ENCODE measurements at places on chromosomes 3 and 15.
A peak's percentile ranks its signal among the peaks of the same experiment; 100 is the strongest.

GRCh38 chr3:145752576-145752975 is 408.4 kb downstream of the PLOD2 start:
- DNase-seq = no peak

GRCh38 chr3:109339197-109339596 is 1.9 kb upstream of the DPPA4 start:
- DNase-seq = no peak

DNA sequence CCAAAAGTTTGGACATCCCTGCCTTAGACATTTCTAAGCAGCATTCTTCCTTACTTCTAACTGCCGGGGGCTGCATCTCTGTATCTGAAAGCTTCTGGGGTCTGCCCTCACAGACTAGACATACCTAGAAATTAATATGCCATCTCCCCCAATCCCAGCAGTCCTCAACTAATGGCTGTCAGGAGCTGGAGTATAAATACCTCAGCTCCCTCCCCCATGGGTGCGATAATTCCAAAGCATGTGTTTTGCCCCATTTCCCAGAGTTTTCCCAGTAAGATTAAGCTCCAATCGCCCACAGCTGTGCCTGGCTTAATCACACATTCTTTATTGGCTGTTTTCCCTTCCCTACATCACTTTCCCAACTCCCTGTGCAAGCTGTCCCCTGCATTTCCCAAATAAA is 13.8 kb upstream of the VPS8 start:
- no peak for DNase-seq

- no peak for DNase-seq
These were observed at the start of gene SLC25A38 for GRCh38 chr3:39383045-39383880. Gene SLC25A38 (plus strand): TSS chr3:39383370. CDS start chr3:39383725, 355 bp downstream.

- DNase-seq = peak; percentile 18
These were observed 123.0 kb upstream of the SPRED1 start for GRCh38 chr15:38129531-38130204.

GRCh38 chr3:42214064-42214463 is 51.9 kb downstream of the CCK start:
- no peak for DNase-seq

GRCh38 chr3:136332776-136333175 is 82.6 kb downstream of the PCCB start:
- DNase-seq = no peak

DNA sequence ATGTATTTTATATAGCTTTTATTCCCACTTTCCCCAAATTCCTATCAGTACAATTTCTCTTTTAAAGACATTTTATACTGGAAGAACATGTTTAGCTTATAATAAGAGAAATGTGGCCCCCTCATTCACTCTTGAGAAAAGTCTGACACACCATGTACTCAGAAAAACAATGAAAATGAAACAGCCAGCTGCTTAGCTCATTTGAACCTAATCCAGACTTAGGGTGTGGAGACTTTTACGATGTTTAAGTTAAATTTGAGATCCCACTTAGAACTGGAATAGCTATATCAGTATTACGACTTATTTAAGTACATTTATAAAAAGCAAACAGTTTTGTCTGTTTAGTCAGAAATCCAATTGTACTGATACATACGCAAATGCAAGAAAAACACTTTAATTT is 252.3 kb upstream of the ARRDC4 start:
- no peak for DNase-seq

- no peak for DNase-seq
These were observed 23.0 kb downstream of the NEK10 start for GRCh38 chr3:27345959-27346865.

DNA sequence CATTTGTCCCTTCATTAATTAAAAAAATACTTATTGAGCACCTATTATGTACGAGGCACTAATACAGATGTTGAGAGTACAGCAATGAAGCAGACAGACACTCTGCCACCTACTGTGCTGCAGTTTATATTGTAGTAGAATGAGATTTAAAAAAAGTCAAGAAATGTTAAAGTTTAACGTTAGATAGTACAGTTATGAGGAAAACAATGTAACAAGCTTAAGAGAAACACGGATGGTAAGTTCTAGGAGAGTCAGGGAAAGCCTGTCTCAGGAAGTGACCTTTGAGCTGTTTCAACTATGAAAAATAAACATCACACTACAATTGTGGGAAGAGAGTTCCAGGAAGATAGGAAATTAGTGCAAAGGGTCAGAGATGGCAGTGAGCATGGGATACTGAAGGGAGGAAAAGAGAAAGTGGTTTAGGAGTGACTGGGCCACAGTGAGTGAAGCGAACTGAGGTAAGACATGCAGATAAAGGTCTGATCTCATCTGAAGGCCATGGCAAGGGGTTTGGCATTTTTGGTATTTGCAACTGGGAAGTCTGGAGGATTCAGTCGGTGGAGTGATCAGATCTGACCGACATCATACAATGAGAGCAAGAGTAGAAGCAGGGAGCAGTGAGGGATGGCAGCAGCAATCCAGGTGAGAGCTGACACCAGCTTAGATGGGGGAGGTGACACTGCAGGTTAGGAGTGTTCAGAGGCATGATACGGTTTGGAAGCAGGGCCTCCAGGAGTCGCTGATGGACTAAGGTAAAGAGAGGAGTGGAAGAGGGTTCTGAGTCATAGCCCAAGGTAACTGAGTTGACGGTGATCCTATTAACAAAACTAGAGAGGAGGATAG is 28.5 kb downstream of the PLSCR4 start:
- no peak for DNase-seq

DNA sequence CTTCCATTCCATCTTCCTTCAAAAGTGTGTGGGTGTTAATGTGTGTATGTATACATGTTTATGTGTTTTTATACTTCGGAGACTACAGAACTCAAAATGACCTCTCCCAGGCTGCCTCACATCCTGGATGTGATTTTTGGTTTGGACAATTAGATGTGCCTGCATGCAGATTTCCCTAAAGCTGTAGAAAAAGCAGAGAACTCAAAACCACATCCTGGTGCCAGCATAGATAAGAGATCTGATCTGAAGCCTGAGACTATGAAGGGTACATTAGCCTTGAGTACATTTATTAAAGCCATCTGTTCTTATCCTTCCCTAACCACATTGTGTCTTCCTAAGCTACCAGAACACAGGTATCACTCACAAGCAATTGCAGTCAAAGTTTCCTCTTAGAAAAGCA is 319.4 kb upstream of the RASGRP1 start:
- no peak for DNase-seq
